NCI-H526 (cell line): ENCODE measurements at places on chromosomes 7 and 10.

DNA sequence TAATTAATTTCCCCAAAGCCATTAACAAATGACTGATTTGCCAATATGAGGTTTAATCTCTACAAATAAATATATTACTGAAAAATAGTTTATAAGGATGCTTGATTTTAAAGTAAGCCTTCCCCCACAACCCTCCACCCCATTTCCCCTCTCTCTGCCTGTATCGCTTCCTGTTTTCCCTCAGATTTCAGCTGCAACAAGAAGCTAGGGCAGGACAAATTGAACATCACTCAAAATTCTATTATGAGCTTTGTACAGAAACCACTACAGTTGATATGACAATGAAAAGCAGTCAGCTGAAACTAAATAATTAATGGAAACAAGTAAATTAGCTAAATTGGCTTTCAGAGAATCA lies 109.0 kb upstream of the SP4 start:
- DNase-seq = no peak

DNA sequence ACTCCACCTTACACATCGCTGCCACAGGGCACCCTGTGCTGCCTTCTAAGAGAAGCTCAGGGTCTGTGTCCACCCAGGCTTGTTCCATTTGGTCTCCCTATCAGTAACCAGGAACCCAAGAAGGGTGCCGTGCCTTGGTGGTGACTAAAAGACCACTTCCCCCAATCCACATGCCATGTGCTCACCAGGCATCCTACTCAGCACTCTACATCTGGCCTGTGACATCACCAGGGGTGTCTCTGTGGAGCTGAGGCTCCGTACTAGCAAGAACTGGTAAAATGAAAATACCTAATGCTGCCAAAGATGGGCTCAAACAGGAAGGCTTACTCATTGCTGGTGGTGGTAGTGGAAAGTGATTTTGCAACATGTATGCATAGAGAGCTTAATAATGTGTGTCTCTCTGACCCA lies 19.0 kb upstream of the C10orf71 start:
- DNase-seq = no peak

DNA sequence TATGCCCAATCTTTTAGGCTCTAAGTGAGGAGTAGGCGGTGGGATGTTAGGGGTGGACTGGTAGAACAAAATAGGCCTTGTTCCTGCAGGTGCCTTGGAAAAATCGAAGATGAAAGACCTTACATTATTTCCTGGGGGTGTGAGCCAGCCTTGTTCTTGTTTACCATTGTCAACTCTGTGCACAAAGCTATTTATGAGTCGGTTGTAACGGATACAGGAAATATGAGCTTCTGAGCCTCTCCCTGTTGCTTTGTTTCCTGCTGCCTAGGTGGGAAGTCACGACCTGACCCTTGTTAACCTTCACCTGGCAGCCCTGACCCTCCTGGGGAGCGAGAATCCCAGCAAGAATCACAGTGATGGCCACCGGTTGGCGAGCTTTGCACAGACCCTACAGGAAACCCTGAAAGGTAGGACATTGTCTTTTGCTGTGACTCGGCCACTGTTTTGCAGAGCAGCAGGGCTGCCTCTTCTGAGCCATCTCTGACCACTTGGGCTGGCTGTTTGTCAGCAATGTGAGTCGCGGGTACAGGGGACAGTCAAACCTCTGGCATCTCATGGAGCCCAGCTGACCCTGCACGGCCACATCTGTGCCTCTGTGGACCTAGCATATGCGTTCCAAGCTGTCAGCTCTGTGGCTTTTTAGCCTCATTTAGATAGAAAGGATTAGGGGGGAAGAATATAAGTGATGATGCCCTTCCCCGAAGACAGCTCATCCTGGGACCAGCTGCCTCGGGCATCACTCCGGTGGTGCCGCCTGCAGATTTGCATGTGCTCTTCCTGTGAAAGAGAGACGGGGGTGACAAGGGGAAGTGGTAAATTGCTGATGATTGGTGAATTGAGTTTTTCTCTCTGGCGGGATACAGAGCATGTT lies 102.1 kb upstream of the ANLN start:
- DNase-seq = peak; percentile 78

DNA sequence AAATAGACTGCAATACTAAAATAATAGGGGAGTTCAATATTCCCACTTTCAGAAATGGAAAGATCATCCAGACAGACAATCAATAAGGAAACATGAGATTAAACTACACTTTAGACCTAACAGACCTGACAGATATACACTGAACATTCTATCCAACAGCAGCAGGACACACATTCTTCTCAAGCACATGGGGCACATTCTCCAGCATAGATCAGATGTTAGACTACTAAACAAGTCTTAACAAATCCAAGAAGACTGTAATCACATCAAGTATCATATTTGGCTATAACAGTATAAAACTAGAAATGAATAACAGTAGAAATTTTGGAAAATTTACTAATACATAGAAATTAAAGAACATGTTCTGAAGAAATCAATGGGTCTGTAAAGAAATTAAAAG lies 458.9 kb upstream of the ANKRD30A start:
- DNase-seq = no peak

DNA sequence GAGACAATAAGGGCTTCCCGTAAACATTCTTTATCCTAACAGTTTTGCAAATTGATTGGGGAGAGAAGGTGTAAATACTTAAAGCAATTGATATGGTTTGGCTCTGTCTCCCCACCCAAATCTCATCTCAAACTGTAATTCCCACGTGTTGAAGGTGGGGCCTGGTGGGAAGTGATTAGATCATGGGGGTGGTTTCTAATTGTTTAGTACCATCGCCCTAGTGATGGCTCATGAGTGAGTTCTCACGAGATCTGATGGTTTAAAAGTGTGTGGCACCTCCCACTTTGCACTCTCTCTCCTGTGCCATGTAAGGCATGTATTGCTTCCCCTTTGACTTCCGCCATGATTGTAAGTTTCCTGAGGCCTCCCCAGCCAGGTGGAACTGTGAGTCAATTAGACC lies 22.1 kb upstream of the CAPZA2 start:
- no peak for DNase-seq

DNA sequence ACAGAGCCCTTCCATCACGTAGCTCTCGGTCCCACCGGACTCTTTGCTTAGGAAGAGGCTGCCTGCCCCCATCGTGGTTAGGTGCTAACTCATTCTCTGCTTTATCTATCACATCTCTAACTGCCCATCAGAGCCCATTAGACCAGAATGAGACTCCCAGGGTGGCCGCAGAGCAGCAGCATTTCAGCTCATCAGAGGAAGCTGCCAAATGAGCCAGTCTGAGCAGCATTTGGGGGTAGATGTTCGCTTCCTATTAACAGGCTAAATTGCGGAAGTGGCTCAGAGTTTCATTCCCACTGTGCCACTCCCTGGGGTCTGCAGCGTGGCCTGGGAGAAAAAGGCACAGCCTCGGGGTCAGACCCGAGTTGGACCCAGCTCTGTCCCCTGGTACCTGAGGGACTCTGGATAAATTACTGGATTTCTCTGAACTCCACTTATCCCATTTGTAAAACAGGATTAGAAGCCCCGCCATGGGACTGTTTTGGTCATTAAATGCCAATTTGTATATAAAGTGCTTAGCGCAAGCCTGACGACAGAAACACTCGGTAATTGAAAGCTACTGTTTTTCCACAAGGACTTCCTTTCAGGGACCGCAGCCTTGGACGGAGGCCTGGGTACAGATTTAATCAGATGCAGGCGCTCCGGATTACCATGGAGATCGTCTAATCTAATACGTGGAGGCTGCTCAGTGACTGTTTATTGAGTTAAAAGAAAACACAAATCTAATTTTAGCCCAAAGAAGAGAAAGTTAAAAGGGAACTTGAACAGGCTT lies 73.8 kb upstream of the PRLHR start:
- DNase-seq = no peak

GRCh38 chr7:151520419-151521261 lies 945 bp upstream of the RHEB start:
- peak; percentile 39 for DNase-seq

- no peak for DNase-seq
Measured at GRCh38 chr7:143176128-143176527, 7.1 kb upstream of the TAS2R39 start.

- no peak for DNase-seq
Measured at GRCh38 chr7:92988051-92988450, 129.7 kb downstream of the SAMD9 start.

- DNase-seq = no peak
Measured at GRCh38 chr7:77529279-77529678, 7.8 kb upstream of the PTPN12 start.

GRCh38 chr10:78775891-78776290 lies 292.9 kb upstream of the ZMIZ1 start:
- no peak for DNase-seq

DNA sequence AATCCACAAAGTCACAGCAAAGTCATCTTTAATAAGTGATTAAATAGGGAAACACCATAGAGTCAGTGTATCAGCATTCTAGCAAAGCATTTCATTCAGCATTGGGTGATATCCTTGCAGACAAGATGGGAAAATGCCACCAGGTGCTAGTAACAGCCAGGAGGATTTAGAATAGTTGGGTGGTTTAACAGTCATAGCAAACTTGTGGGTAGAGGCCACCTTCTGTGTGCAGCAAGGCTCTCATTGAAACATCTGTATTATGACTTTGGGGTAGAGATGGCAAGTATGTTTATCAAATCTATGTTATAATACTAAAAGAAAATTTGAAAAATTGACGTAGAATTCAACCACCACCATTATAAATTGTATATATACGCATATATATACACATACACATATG lies 26.4 kb upstream of the ADO start:
- no peak for DNase-seq

DNA sequence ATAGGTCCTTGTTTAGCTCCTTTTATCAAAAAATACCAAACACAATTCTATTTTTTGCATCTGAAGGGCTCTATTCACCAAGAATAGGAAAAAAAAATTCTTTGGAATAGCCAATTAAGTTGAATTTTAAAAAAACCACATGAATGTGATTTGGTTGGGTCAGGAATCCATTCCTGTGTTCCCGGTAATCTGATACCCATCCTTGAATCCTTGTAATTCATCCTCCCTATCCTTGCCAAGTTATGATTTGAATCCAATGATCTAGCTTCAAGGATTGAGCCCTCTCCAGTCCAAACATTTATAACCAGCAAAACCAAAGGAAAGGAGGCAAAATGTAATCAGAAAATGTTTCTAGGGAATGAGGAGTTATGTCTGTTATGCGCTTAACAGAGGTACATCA lies 86.6 kb downstream of the CFAP58 start:
- DNase-seq = no peak

DNA sequence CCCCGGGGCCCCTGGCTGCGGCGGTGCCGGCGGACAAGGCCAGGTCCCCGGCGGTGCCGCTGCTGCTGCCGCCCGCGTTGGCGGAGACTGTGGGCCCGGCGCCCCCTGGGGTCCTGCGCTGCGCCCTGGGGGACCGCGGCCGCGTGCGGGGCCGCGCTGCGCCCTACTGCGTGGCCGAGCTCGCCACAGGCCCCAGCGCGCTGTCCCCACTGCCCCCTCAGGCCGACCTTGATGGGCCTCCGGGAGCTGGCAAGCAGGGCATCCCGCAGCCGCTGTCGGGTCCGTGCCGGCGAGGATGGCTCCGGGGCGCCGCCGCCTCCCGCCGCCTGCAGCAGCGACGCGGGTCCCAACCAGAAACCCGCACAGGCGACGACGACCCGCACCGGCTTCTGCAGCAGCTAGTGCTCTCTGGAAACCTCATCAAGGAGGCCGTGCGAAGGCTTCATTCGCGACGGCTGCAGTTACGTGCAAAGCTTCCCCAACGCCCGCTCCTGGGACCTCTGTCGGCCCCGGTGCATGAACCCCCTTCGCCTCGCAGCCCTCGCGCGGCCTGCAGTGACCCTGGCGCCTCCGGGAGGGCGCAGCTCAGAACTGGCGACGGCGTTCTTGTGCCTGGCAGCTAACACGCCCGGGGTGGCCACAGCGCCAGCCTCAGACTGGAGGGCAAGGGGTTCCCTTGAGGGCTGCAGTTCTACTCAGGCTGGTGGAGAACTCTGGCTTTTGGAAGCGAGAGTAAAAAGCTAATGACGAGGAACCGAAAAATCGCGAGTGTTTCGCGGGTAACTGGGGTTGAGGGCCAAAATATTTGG lies 804 bp downstream of the FRAT1 start:
- DNase-seq = peak; percentile 62

- peak; percentile 11 for DNase-seq
Measured at GRCh38 chr7:92953657-92954056, 117.3 kb upstream of the CDK6 start.

- DNase-seq = no peak
Measured at GRCh38 chr10:103851261-103851660, 4.1 kb downstream of the SH3PXD2A start.

GRCh38 chr10:110373059-110373458 lies 68.3 kb upstream of the SMNDC1 start:
- no peak for DNase-seq

DNA sequence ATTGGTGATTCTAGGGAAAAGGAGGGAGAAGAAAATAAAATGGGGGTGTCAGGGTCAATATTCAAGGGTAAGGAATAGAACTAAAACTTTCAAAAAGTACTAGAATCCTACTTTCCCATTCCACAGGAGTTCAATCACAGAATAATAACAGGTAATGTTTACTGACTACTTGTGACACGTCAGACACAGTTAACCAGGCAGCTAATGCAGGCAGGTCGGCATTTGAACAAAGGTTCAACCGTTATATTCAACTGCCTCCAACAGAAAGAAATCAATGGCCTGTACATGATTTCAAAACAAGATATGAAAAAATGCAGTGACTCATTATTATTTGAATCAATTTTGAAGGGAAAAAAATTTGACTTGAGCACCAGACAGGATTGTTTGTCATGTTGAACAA lies 3.1 kb downstream of the ASB15 start:
- DNase-seq = no peak

GRCh38 chr10:22564060-22564459 lies 150.3 kb downstream of the PIP4K2A start:
- DNase-seq = no peak

DNA sequence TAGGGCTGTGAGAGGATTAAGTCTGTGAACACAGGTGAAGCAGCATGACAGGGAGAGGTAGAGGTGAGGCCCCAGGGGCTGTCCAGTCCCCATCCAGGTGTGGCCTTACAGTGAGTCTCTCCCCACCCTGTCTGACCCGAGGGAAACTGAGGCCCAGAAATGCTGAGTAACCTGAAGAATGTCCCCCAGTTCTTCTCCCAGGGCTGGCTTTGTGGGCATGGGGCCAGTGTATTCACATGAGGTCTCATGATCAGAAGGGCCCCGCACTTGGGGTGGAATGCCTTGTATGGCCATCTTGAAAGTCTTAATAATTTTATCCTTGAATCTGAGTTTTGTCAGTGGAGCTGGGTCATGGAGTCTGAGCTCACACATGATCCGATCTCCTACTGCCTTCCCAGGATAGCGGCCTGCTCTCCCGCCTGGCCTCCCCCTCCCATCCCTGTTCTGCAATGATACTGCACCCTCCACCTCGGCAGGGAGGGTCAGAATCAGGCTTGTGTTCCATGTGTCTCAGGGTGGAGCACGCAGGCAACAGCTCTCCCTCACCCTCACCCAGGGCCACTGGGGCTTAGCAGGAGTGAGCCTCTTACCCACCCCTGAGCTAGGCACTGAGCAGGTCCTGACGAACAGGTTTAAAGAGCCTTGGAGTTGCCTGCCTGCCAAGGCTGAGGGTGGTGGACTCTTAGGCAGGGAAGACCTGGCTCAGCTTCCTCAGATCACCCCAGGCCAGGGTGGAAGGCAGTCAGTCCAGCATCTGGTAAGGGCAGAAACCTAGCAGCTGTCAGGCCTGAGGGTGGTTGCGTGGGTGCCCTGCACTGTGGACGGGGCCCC lies 41.4 kb upstream of the NPFFR1 start:
- DNase-seq = no peak
